ENCODE measurements at places on chromosomes 6 and 20.

DNA sequence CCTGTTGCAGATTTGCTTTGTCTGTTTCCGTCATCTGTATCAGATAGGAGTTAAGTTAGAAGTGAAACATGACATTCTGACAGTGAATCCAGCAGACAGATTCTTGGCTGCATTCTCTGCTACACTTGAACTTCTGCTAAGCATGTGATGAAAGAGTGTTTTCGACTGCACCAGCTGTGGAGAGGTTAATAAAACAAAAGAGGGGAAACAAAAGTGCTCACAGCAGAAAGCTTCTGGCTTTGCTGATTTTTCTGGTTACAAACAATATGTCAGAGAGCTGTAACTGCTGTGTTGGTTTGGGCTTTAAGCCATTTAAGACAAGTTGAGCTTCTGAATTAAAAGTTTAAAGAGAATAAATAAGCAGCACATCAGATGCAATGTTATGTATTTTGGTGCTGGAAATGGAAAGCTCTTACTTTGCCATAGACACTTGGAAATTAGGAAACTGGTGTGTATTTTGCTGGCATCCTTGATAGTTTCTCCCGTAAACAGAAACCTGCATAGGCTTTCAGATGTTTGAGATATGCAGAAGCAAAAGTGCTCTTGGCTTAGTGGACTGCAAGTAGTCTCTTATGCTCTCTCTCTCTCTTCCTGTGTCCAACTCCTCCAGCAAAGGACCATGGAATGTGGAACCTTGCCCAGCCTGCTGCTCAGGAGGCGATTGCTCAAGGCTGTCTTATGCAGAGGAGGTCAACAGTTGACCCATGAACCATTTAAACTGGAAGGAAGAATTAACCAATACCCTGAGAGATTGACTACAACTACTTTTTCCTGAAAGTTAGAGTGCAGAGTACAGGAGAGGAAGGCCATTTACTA lies 104.9 kb downstream of the RPS12 start:
- DNase-seq = no peak

GRCh38 chr6:128259029-128259724 lies 261.2 kb downstream of the PTPRK start:
- no peak for DNase-seq

- DNase-seq = no peak
These were observed 20.0 kb downstream of the BRPF3 start for GRCh38 chr6:36216559-36216958.

- DNase-seq = no peak
These were observed 4.1 kb downstream of the ITCH start for GRCh38 chr20:34367155-34367554.

DNA sequence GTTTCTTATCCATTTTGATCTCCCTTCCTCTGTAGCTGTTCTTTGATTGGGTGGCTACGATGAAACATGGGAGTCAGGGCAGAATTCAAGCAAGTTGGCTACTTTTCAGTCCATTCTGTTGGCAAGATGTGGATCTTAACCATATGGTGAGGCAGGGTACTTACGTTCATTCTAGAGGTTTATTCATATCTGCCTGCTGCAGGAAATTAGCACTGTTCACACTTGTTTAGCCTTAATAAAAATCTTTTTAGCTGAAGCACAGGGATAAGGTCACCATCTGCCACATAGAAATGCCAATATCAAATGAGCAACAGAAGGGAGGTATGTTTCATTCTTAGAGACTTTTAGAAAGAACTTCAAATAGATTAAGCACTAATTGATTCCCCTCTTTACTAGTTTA lies 83.9 kb downstream of the GRIK2 start:
- DNase-seq = no peak

DNA sequence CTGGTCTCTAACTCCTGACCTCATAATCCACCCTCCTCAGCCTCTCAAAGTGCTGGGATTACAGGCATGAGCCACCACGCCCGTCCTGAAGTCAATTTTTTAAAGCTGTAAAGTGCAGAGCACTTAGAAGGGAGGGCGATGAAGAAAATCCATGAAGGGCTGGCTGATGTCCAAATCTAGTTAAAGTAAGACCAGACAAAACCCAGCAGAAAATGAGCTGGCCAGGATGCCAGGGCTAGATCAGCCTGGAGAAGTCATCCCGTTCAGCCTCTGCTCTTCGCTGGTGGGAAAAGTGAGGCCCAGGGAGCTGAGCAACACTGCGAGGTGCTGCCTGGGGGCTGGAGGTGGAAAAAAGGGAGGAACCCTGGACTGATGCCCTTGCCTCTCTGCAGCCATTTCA lies 3.1 kb downstream of the BPIFB4 start:
- no peak for DNase-seq

GRCh38 chr6:105024803-105025202 lies 67.9 kb downstream of the LIN28B start:
- DNase-seq = no peak

DNA sequence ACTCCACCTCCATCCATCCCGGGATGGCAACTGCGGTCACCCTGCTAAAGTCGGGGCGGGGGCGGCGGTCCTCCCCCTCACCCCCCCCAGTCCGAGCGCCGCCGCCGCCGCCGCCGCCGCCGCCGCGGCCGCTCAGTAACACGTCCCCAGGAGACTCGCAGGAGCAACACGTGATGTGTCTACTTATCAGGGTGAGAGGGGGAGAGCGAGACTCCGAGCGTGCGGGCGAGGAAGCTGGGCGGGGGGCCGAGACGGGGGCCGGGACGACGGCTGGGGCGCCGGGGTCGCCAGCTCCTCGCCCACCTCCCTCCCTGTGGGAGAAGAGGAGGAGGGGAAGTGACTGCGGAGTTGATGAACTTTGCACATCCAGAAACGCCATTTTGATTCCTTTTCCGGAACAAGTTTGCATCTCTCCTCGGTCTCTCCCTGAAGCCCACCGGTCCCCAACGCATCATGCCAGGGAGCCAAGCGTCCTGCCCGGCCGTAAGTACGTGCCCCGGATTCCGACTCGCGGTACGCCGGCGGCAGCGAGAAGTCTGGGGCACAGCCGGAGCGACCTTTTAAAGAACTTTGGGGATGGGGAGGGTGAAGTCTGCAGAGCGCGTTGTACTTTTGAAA lies at the start of gene RREB1:
Gene RREB1 (plus strand): TSS at position 384 of the 618 bp plus-strand sequence. CDS start 73,951 bp downstream, outside the sequence.
- peak; percentile 64 for DNase-seq

DNA sequence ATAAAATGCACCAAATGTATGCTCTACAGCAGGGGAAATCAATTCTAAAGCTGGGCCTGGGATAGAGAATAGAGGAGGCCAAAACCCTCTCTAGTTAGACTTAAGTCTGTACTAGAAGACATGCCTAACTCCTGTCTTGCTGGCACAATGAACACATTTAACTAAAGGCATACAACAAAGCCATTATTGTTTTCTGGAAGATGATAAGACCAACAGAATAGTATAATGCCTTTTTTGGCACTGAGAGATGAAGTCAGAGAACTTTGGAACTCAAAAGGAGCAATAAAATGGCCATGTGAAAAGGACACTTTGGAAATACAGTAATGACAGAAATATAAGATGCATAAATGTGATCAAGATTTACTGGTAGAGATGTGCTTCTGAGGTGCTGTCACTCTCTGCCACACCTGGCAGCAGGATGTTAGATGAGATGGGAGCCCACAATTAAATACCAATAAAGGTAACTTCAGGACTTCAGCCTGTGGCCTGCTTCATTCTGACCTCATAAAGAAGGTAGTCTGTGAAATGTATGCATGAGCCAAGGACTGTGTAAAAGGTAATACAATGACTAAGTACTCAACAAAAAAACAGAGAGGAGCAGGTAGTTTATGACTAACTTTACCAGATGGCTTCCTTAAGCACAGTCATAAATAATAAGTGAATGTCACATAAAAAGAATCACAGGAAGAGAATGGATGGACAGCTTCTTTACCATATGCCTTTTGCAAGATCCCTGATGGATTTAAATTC lies 333.4 kb downstream of the BCKDHB start:
- DNase-seq = no peak

DNA sequence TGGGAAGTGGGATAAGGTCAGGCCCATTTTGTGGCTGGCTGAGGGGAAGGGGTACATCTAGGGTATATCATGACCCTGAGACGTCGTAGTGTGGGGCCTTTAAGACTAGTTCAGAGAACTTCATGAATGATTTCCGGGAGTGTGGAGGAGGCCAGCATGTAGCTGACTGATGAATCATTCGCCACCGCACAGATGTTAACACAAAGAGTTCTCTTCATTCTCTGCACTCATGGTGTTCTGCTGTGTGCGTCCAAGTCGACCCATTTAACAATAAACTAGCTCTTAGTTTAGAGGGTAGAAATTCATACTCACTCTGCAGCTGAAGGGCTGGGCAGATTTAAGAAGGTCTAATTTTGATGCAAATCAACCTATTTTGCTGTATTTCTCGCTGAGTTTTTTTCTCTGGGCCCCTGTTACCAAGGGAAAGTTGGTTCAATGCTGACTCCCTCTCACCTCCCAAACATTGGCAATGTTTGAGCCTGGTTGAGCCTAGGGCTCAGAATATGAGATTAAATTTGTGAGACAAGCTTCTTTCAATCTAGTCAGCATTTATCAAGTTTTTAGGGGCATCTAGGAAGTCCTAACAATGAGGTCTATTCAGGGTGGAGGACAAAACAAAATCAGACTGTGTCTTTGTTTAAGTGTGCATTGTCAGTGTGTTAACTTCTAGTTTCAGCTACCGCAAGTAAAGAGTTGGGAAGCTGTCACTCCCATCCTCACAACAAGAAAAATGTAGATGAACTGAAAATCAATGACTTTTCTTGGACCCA lies 106.8 kb upstream of the CBLN4 start:
- DNase-seq = no peak

- DNase-seq = no peak
These were observed 20.9 kb downstream of the MAP1LC3A start for GRCh38 chr20:34579191-34579978.

- no peak for DNase-seq
These were observed 291.4 kb downstream of the BTBD9 start for GRCh38 chr6:38348371-38348770.

DNA sequence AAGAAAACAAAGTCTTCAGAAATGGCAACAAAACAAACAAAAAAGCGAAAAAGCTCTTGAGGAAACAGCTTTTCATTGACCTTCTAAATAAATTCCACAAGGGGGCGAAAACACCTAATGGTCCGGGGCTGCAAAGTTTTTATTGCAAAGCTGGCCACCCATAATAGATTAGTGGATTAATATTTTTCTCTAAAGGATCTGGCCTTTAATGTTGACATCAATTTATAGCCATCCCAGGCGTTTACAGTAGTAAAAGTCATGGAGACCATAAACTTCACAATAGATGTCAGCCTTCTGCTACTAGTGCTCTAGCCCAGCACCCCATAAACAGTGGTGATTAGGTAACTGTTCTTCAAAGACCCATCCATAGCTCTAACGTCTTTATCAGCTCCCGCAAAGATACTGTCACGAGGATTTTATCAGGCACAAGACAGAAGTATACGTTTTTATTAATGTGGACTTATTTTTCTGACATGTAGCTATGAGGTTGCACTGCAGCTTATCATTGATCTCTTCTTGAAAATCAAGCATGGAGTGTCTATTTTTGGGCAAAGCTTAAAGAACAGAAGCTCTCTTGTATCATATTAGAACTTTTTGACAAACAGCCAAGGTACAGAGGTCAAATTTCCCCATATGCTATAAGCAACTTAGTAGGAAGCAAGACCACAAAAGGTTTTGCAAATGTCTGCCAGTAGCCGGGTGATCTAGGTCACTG lies 4.7 kb downstream of the CITED2 start:
- DNase-seq = no peak

- no peak for DNase-seq
These were observed 52.8 kb downstream of the MYB start for GRCh38 chr6:135233686-135234491.

DNA sequence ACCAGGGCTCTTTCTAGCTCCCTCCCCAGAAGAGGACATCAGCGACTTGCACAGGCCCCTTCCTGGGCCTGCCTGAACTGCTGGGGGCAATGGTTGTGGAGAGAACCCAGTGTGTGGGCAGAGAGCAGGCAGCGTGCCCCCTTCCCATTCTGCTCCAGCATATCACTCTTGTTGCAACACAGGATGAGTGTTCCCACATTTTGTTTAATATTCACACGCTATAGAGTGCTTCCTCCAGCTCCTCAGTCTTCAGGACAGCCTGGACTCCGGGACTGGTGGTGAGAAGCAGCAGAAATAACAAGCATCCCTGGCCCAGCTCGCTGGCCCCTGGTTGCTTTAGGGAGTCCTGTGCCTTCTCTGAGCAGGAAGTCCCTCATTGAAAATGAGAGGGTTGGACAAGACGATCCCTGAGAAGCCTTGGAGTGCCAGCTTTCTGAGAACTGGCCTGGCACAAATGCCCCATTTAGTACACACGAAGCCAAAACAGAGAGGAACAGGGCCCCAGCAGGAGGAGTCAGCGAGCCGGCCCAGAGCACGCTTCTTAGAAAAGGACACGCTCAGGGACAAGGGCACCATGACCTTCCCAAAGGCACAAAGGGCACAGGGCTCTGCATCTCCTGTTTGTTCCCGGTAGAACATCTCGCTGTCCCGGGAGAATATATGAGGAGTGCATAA lies 84.2 kb upstream of the FOXC1 start:
- no peak for DNase-seq

- DNase-seq = no peak
These were observed 14.4 kb upstream of the SLC22A23 start for GRCh38 chr6:3471286-3471685.

DNA sequence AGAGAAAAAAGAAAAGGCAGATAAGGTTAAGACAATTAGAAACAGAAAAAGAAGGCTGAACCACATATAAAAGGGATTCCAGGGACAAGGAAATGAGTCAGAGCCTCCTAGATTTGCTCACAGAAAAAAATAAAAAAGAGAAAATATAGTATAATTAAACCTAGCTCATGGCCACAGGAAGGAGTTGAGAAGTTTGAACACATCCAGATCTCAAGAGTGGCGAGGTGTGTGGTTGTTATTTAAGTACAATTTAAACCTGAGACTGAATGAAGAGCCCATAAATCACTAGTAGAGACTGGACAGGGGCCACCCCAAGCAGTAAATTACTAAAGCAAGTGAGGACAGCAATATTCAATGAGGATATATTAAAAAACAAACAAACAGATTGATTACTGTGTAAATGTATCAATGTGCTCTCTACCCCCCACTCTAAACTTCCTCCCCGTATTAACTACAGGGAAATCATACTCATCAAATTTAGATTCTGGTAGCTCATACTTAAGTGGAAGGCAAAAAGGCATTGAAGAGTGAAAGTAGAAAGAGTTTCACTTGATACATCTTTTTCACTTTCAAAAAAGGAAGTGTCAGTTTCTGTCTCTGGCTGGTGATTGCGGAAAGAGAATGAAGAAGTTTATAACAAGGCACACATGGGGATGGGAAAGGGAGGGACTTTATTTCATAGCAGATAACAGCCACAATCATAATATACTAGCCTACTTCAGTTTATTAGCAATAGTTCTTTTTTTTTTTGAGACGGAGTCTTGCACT lies 49.3 kb upstream of the SCAF8 start:
- DNase-seq = no peak

DNA sequence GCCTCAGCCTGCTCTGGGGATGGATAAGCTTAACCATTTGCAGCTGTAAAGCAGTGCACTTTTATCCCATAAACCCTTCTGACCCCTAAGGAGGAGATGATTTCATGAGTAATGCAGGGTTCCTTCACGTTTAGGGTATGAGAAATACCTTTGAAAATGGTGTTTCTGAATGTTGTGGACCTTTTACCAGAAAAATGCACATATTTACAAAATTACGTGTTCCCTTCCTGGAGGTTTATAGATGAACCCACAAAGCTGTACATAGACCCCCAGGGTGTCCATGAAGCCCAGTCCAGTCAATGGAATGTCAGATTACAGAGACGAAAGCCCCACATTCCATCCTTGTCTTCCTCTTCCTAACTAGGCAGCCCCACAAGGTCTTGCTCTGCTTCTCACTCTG lies 78.6 kb upstream of the INSM1 start:
- no peak for DNase-seq

- no peak for DNase-seq
These were observed 920 bp upstream of the RNF5 start for GRCh38 chr6:32177183-32177787.

All from stimulated activated CD4-positive, alpha-beta T cell treated with anti-CD3 and anti-CD28 coated beads, Interleukin-4, amount 100 ng/mL, for 1 hour (primary cell).